ENCODE measurements at places on chromosomes 7 and 10.

DNA sequence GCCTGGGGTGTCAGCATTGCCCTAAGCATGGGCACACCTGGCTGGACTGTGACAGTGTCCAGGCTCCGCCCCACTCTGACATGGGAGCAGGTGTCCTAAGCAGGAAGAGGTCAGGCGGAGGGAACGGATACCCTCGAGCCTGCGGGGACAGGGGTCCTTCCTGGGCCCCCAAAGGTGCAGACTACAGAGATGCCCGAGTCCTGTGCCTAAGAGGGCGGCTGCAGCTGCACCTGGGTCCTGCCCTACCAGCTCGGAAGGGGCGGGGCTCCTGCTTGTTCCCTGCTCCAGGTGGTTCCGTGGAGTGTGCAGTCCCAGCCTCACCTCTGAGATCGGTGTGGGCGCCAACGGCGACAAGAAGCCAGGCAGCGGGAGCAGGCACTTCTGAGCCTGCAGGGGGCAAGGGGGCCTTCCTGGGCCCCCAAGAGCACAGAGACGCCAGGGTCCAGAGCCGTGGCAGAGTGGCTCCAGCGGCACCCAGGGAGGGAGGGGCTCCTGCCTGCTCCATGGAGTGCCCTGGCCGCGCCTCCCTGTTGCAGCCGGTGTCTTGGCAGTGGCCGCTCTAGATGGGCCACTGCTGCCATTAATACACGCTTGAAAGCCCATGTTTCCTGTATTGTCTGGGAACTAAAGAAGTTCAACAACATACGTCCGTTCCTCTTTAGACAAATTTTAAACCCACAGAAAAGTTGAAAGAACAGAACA, 64.5 kb upstream of the CACNA2D1 start:
- DNase-seq = no peak

DNA sequence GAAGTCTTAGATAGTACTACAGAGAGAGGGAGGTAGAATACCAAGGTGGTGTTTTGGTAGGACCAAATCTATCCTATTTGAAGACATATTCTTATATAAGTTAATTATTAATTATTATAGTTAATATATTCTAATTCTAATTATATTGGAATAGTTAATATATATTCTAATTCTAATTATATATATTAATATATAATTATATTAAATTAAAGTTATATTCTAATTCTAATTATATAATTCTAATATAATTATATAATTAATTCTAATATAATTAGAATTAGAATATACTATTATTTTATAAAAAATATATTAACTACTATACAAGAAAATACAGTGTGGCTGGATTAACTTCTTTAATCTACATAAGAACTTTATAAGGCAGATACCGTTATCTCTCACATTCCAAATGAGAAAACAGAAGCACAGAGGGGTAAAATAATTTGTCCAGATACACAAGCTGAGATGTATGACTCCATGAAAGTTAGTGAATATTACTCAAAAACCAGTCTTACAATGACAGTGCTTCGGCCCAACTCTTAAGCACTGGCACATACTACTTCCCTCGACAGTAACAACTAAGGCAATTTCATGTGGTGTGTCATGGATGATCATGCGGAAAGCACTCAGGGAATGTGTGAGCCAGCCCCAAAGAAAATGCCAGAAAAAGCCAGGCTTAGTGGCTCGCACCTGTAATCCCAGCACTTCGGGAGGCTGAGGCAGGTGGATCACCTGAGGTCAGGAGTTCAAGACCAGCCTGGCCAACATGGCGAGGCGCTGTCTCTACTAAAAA, 42.6 kb downstream of the TYW1B start:
- no peak for DNase-seq

DNA sequence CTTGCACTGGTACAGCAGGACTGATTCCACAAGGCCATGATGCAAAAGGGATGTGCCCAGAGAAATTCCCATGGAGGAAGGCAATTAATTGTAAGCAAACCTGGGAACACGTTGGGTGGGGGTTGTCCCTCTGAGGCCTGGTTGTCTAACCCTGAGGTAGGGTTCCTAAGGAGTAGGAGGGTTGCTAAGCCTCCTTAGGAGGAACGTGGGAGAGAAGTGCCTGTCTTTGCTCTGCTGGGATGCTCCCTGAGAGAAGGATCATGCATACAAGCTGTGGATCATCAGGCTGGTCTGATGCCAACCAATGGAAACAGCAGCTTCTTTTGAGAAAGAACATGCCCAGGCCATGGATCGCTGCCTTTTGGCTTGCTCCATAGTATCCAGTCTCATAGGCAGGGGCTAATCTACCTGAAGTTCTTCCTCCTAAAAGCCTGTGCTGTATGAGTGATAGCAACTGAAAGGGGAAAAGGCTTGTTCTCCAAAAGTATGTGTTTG, 203.7 kb upstream of the NPVF start:
- no peak for DNase-seq

DNA sequence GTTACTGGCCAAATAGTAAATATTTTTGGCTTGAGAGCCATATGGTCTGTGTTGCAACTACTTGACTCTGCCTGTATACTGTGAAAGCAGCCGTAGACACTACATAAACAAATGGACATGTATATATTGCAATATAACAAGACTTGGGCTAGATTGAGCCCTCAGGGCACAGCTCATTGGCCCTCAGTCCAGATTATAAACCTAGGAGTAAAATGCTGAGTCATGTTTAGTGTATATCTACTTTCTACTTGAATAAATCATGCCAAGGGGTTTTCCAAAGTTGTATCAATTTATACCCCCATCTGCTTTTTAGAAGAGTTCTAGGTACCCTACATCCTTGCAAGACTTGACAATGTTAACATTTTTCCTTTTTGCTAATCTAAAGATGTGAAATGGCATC, 27.4 kb upstream of the POU6F2 start:
- no peak for DNase-seq

DNA sequence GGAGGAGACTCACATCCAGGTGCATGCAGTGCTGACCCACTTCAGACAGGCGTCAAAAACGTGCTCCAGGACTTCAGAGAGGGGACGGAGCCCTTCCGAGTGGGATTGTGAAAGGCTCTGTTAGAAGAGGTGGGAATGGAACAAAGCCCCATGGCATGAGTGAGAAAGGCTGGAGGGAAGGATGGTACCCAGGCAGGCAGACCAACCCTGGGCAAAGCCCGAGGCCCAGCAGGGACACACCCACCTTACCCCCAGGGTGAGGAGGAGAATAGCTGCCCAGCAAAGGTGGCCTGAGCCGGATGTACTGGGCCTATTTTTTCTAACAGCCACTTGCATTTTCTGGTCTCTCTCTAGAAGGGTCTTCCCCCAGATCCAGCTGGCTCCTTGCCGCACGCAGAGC, 14.8 kb downstream of the CHAT start:
- no peak for DNase-seq

DNA sequence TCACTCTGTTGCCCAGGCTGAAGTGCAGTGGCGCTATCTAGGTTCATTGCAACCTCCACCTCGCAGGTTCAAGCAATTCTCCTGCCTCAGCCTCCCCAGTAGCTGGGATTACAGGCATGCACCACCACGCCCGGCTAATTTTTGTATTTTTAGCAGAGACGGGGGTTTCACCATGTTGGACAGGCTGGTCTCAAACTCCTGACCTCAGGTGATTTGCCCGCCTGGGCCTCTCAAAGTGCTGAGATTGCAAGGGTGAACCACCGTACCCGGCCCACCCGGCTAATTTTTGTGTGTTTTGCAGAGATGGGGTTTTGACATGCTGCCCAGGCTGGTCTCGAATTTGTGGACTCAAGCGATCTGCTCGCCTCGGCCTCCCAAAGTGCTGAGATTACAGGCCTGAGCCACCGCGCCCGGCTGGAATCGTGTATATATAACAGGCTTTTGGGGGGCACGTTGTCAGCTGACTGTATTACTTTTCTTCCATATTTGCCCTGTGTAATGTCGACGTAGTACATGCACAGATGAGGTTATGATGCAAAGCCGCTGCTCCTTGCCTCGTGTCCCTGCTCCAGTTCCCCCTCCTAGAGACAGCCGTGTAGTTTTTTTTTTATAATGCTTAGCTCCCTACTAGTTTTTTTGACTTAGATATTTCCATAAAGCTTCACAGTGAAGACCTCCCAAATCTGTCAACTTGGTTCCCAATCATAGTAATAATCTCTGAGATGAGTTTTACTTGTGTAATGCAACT, 883 bp upstream of the TRA2A start:
- DNase-seq = no peak

DNA sequence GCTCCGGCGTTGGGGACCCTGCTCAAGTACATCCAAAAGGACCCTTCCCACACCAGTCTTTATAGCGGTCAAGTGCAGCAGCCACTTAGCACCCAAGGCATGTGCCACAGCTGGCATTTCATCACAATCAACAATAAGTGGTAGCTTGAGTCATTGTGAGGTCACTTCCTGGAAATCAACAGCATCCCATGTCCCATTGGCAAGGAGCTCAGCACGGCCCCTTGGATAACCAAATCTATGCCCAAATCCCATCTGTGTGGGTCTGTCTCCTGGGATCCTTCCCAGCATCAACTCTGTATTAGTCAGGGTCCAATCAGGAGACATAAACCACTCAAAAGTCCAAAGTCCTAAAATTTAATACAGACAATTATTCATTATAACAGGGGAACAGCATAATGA, 27.1 kb downstream of the MDH2 start:
- no peak for DNase-seq

- peak; percentile 56 for DNase-seq
These were observed 89.2 kb downstream of the DLG5 start for GRCh38 chr10:77837248-77837924.

GRCh38 chr7:20310963-20311742, 19.5 kb upstream of the ITGB8 start:
- no peak for DNase-seq

DNA sequence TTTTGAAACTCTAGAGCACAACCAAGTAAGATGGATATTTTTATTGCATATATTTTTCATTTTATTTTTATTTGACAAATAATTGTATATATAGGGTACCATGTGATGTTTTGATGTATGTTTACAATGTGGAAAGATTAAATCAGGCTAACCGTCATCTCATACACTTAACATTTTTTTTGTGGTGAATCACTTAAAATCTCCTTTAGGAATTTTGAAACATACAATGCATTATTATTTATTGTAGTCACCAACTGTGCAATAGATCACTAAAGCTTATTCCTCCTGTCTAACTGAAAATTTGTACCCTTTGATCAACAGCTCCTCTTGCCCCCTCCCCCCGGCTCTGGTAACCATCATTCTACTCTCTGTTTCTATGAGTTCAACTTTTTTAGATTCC, 77.2 kb downstream of the DNAH11 start:
- DNase-seq = no peak

DNA sequence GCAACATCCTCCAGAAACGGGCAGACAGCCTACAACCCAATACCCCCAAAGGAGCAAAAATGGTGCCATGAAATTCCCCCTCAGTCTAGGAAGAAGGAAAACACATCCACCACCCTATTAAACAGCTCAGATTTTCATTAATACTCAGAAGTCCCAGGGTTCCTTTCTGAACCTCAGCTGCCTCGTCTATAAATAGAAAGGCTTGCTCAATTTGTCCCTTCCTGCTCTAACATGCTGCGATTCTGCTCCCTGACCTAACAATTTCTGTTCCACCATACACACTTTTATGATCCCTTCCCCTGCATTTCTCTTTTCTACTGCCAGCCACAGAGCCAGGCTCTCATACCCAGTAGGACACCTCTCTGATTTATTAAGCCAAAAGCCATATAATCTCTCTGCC, 68.1 kb downstream of the MTERF1 start:
- DNase-seq = no peak

DNA sequence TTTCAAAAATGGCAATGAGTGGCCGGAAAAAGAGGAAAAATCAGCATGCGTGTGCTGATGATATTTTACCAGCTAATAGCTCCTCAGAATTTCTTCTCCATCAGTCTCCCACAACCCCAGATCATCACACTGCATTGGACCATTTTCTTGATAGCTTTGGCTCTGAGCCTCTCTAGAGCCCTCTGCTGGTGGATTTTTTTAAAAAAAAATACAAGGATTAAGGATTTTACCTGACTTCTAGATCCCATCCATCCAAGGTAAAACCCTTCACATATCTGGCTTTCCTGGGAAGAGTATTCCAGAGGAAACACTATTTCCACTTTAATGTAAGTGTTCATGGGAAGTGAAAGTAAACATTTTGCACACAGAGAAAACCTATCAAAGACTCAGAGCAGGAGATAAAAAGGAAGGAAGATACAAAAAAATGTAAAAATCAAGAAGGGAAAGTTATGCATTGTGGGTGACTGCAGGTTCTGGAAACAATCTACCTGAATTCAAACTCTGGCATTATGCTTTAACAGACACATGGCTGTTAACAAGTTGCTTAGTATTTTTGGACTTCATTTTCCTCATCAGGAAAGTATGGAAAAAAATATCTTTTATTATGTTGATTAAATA, 380.9 kb downstream of the LRRTM3 start:
- no peak for DNase-seq

DNA sequence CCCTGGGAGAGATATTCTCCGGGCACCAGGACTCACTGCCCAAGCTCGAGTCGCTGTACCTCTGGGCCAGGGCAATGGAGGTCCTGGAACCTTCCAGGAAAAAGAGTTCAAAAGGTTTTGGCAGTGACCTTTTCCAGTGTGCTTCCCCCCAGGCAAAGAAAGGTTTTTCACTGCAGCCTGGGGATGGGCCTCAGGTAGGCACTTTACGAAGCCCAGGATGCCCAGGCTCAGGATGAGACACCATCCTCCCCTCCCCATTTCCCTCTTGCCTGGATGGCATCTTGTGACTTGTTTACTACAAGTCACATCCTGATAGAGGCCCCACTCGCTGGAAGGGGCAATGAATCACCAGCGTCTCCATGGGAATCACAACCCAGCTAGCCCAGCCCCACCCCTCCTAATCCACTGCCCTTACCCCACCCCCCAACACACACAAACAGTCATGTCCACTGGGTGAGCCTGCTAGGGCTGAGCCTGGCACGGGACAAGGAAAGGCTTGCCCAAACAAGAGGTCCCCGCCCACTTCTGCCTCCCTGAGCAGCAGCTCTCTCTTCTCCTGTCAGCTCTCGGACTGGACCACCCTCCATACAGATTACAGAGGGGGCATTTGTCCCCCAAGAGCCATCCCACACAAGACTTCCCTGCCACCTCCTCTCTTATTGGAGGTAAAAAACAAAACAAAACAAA, 93.8 kb upstream of the SMNDC1 start:
- peak; percentile 49 for DNase-seq

DNA sequence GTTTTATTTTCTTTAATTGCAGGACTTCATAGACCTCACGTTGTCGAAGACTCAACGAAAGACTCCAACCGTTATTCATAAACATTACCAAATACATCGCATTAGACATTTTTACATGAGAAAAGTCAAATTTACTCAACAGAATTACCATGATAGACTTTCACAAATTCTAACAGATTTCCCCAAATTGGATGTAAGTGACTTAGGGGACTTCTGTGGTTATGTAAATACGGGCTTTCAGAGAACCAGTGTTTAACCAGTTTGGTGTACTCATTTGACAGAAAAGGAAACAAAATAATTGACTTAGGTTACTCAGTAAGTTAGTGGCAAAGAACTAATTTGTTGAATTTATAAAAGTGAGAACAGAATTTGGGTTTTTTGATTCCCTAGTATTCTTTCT, 4.2 kb downstream of the GTPBP4 start:
- DNase-seq = no peak

DNA sequence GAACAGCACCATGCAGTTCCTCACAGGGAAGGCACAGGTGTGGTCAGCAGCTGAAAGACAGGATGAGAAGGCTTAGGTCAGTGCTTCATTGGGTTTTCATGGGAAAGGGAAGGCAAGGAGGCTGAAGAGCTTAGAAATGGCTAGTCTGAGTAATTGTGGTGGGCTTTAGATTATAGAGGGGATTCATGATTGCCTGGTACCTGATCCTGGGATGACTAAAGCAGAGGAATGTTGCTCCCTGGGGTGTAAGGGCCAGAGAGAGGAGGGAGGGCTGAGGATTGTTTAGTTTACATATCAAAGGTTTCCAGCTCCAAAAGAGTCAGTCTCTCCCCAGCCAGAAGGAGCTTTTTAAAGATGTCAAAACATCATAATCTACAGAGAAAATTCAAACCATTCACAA, 396.3 kb upstream of the POM121L12 start:
- no peak for DNase-seq
